ENCODE measurements at places on chromosomes 11 and 22.

DNA sequence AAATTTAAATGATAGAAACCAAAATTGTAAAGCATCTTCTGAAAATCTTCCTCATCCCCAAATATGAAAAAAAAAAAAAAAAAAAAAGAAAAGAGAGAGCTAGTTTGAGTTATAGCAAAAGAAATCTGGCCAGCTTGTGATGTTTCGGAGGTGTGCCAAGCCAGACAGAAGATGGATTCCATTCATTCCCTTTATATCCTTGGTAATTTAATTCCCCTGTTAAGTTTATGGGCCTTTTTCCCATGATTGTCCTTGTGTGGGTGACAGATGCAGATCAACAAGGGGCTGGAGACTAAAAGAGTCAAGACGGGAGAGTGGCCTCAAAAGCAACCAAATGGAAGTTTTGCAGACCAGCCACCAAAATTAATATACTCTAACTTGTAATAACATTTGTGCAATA, 47.6 kb upstream of the PARVA start:
- DNase-seq = no peak

DNA sequence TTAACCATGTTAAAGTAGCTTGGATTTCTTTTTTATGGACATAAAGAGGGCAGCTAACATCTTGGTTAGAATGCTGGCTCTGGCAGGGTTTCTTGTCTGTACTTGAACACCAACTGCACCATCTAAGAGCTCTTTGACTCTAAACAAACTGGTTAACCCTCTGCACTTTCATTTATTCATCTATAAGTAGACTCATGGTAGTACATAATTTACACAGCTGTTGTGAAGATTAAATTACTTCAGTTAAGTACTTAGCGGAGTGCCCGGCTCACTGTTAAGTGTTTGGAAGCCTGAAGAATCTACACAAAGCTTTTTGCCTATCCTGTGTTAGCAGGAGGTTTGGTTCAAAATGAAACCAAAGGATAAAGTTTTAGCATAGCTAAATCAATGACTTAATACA, 846.2 kb upstream of the API5 start:
- DNase-seq = no peak

- no peak for DNase-seq
These were observed 86.9 kb upstream of the IGLL5 start for GRCh38 chr22:22800716-22801115.

GRCh38 chr11:75539459-75540334, 14.0 kb upstream of the GDPD5 start:
- no peak for DNase-seq

- no peak for DNase-seq
These were observed 226.3 kb downstream of the DSCAML1 start for GRCh38 chr11:117570701-117571100.

DNA sequence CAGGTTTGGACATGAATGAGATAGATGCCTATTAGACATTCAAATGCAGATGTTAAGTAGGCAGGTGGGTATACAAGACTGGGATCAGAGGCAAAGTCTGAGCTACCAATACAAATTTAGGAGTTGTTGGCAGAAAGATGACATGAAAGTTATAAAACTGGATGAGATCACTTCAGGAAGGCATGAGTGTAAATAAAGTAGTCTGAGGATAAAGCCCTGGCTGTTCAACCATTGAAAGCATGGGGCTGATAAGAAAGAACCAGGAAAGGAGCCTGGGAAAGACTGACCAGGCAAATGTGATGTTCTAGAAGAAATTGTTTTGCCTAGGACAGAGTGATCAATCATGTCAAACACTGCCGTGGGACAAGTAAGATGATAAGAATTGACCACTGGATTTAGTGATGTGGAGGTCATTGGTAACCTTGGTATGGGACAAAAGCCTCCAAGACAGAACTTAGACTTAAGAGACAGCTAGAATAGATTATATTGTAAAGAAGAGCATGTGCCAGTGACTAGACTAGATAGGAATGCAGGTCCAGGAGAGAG, 98.5 kb downstream of the EHF start:
- no peak for DNase-seq

- no peak for DNase-seq
These were observed 68.5 kb downstream of the SHANK2 start for GRCh38 chr11:71183878-71184277.

DNA sequence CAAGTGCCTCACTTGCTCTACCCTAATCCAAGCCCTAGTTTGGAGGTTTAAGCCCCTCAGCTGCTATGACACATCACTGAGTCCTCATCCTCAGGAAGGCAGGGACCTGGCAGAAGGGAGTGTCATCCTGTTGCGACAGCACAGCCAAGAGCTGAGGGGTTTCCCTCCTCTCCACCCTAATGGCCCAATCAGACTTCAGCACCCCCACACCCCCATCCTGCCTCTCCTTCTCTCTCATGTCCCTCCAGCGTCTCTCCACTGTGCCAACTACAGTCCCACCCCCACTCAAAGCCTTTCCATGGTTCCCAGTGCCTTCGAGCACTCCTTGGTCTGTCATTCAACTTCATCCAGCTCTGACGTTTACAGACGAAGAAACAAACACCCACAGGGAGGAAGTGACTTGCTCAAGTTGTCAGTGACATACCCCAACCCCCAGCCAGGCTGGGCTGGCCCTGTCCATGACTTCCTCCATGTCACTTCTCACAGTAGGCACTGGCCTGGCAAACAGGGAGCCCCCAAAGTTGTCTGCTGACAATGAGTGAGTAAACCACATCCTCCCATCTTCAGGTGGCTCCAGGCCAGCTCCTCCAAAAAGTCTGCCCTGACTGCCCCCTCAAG, 15.6 kb downstream of the ARAP1 start:
- DNase-seq = peak; percentile 79

GRCh38 chr11:46615756-46616155, 1.3 kb downstream of the HARBI1 start:
- no peak for DNase-seq

- DNase-seq = no peak
These were observed 6.4 kb downstream of the TMEM126B start for GRCh38 chr11:85634747-85635146.

GRCh38 chr11:119483341-119483880, 60.4 kb upstream of the THY1 start:
- no peak for DNase-seq

GRCh38 chr22:28115426-28115825, 196.4 kb upstream of the PITPNB start:
- no peak for DNase-seq

DNA sequence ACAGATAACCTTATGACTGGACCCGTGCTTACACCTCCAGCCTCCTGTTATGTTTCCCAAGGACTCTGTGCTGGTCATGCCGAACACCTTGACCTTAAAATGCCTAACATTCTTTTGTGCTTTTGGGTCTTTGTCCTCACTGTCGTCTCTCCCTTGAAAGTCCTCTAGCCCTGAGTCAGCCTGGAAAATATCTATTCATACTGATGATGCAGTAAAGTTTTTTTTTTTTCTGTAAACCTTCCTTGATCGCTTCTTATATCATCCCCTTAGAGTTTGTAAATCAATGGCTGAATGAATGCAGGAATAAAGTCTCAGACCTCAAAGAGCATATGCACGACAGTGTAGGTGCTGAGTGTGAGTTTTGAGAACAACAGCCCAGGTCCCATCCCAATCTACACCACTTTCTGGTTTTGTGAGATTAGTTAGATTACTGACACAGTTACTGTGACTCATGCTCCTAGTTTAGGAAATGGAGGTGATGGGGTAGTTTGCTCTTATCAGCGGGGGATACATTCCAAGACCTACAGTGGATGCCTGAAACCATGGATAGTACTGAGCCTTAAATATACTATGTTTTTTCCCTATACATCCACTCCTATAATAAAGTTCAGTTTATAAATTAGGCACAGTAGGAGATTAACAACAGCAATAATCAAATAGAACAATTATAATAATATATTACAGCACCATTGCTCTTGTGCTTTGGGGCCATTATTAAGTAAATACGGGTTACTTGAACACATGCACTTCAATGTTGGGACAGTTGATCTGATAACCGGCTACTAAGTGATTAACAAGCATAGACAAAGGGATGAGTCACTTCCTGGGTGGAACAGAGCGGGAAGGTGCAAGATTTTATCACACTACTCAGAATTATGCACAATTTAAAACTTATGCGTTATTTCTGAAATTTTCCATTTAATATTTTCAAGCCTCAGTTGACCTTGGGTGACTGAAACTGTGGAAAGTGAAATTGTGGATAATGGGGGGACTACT, 8.6 kb downstream of the TCN1 start:
- DNase-seq = peak; percentile 73

GRCh38 chr11:64638018-64638665, 47.1 kb downstream of the SLC22A12 start:
- no peak for DNase-seq

- DNase-seq = no peak
These were observed 6.8 kb downstream of the SLC35F2 start for GRCh38 chr11:107851704-107852310.

DNA sequence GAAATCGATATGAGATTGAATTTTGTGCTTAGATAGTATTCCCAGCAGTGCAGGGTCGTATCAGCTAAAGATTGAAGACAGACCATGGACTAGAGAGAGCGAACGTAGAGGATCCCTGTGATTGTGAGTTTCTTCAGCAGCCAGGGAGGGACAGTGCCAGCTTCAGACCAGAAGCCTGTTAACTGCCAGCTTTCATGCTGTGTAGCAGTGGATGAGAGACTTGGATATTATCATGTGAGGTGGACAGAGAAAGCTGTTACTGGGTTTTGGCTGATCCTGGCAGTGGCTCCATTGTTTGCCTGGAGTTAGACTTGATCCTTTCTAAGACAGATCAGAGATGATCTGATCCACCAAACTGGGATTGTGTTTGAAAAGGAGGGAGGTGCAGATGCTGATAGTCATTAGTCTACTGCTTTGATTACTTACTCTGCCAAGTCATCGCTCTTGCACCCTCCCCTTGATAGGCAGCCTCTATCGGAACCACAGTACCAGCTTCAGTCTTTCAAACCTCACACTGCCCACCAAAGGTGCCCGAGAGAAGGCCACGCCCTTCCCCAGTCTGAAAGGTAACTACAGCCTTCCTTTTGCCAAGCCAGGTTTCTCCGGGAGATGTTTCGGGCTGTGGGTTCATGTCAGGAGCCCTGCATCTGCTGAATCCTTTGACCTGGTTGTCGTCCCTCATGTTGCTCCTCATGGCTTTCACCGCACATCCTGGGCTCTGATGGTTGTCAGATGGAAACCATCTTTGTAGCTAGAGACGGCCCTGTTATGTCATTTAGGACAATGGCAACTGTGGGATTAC, 16.2 kb downstream of the MADD start:
- no peak for DNase-seq

DNA sequence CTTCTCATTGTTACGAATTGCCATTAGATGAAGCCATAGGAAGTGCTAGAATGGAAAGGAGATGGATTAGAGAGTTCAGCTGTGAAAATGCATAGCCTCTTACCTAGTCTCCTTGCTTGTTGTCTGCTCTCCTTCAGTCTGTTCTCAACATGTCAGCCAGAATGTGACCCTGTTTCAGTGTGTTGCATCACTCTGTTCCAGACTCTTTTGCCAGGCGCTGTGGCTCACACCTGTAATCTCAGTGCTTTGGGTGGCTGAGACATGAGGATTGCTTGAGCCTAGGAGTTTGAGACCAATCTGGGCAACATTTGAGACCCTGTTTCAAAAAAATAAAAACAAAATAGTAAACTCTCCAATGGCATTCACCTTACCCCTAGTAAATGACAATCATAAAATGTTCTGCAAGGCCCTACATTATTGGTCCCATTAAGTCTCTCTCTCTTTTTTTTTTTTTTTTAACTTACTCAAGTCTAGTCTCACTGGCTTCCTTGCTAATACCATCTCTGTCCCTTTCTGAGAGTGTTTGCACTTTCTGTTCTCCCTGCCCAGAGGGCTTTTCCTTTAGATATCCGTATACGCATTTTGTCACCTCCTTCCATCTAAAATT, 39.4 kb downstream of the CYP2R1 start:
- DNase-seq = no peak

GRCh38 chr22:40855071-40855978, 1.1 kb downstream of the ST13 start:
- DNase-seq = peak; percentile 93

DNA sequence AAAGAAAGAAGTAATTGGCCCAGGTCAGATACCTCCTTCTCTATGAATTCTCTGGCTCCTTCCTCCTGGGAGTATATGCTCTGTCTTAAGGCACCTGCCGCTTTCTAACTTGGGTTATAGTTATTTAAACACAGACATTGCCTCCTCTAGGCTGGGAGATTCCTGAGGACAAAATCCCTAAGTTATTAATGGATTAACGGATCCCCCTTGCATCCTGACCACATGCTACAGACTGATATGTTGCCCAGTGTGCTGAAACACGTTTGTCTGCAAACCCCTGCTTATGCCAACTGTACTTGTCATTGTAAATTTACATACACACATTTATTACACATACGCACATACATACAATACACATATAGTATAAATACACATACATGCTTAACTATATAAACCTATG, 35.3 kb downstream of the PACSIN2 start:
- no peak for DNase-seq

DNA sequence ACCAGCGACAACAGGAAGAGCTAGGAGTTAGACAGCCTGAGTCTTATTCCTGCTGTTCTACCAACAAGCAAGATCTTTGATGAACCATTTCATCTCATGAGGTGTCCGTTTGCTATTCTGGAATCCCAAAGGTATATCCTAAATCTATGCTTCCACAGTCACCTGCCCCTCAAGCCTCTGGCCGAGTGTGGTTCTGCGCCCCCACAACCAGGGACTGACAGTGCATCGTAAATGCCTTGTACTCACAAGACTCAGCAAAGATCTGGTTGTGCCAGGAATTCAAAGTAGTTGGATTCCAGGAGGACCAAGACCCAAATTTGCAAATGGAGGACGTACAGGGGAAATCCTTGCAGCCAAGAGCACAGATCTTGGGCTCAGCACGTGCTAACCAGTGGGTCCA, 47.5 kb upstream of the JAM3 start:
- no peak for DNase-seq

GRCh38 chr11:130761560-130762220, 154.6 kb downstream of the SNX19 start:
- DNase-seq = no peak

GRCh38 chr11:95688015-95688414, 101.6 kb downstream of the FAM76B start:
- DNase-seq = no peak

DNA sequence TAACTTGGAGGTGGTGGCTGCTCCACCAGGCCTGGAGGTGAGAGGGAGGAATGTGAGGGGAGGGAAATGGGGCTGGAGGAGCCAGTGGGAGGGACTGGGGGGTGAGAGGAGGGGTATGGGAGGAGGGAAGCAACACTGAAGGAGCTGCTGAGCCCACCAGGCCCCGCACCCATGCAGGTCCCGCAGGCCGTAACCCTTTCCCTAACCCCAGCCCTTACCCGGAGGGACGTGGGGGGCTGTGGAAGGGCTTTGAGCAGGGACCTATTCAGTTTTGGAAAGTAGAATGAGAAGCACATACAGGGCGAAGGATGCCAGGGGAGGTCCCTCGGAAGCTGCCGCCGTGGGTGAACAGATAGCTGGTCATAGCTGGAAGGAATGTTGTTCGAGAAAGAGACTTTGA, 33.9 kb upstream of the CRYBB3 start:
- DNase-seq = no peak

- DNase-seq = peak; percentile 76
These were observed 1.4 kb upstream of the NEFH start for GRCh38 chr22:29478326-29479276.

- DNase-seq = peak; percentile 34
These were observed 76.2 kb upstream of the VPREB1 start for GRCh38 chr22:22168190-22168940.

- DNase-seq = no peak
These were observed 1.7 kb downstream of the MN1 start for GRCh38 chr22:27799827-27800249.
